ENCODE measurements at places on chromosomes 3 and 15.

DNA sequence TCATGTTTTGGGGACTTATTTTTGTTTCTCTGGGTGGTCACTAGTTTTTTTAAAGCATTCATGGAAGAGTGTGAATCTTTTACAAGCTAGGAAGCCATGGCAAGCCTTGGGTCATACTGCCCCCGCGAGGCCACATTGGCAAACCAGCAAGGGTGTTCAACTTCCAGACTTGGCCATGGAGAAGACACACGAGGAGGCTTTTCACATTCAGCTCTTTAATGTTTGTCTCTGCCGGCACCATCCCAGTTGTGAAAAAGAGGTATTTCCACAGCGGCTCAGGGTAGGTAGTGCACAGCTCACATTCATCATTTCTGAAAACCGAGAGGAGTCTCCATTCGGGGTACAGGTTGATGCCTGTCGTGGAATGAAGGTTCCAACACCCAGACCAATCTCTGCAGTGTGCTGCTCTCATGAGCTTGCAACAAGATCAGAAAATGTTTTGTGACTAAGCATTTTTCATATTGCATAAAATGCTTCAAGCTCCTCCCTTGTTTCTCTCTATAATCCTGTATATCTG, 7.7 kb downstream of the CCR5 start:
- no peak for DNase-seq

- no peak for DNase-seq
Observed at GRCh38 chr15:82651708-82652107, 4.5 kb upstream of the CPEB1 start.

DNA sequence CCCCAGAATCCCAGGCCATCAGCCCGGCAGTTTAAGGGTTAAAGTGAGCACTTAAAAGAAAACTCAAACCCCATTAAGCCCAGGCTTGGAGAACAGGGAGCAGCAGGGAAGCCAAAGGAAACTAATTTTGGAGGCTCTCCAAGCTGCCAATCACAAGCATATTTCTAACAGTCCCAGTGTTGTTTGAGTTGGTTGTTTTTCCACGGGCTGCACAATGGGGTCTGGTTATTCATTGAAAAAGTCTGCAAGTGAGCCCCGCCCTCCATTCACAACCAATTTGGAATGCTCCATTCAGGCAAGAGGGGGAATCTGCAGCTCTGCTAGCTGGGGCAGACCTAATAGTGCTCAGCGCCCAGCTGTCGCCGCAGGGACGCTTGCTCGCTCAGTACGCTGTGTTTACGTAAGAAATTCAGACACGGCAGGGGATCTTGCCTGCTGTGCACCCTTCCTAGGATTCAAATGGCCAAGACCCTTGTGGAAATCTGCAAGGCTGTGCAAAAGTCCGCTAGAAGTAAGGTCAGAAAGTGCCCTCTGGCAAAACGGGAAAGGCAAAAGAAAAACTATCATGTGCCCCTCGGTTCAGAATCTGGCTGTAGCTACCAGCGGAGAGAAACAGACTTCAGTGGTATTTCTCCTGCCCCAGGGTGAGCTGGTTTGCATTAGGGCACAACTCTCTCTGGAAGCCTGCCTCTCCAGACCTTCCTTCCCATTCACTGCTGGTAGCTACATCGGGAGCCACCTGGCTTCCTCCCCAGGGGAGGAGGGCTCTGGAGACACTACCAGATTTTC, 11.0 kb downstream of the ETV5 start:
- no peak for DNase-seq

- DNase-seq = no peak
Observed at GRCh38 chr3:14606669-14607339, 44.8 kb upstream of the CCDC174 start.

GRCh38 chr3:186978712-186979111, 48.4 kb downstream of the ST6GAL1 start:
- DNase-seq = no peak

DNA sequence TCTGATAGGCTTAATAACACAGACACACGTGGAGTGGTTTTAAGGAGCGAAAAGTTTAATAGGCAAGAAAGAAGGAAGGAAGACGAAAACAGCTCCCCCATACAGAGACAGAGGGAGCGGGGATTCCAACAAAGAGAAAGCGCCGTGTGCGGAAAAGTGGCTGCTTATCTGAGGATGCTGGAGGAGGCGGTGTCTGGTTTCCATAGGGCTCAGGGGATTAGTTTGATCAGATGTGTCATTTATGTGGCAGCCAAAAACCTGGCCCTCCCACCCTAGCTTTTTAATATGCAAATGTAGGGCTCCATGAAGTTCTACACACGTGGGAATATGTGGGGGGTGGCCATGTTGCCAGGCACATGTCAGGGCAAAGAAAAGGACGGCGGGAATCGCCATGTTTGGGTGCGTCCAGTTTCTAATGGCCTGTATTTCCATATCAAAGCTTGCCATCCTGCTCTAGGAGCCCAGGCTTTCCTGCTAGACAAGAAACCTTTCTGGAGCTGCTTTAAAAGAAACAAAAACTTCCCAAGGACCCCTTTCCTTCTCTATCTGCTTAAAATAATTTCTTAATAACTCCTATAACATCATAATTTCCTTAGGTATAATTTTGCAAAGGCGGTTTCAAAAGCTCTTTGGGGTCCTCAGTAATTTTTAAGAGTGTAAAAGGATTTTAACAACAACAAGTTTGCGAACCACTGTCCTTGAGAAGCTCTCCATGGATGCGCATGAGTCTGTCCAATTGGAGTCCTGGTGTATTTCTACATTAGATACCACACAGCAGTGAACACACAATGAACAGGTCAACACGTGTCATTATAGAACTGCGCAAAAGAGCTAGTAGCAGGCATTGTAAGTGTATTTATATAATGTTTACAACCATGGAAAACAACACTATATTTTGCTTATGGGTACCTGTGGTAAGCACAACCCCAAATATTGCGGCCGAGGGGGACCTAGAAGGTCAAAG, 622 bp upstream of the ZNF589 start:
- DNase-seq = no peak

- DNase-seq = no peak
Observed at GRCh38 chr3:125367403-125368230, 7.5 kb downstream of the ZNF148 start.

- DNase-seq = no peak
Observed at GRCh38 chr3:149575213-149575960, 82.4 kb downstream of the WWTR1 start.

GRCh38 chr3:46984591-46985459, 5.4 kb downstream of the NBEAL2 start:
- no peak for DNase-seq

DNA sequence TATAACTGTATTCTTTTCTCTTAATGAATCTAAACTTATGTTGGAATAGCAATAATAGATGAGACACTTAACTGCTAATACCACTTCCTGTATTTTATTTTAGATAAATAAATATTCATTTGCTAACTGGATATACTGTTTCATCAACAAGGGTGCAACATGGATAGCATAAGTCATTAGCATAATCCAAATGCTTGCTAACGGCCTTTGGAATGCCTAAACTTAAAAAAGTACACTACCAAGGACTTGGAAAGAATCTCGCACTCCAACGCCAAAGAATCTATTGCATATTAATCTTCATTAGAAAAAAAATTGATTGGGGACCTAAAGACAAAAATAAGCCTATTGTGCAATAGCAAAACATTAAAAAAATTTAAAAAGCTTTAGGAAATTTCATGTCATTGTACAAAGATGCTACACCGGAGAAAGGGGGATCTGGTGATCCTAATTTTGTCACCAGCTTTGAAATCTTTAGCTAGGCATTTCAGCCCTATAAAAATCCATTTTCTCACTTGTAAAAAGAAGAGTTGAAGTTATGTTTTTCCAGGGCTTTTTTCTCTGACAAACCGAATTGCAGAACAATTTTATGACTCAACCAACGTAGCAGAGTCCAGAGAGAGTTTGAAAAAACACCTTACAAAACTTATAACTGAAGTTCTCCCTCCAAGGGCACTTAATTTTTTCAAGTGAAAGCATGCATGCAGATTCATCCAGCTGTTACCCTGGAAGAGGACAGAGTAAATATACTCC, 4.1 kb downstream of the VGLL3 start:
- no peak for DNase-seq

GRCh38 chr3:194781617-194782016, 95.9 kb downstream of the FAM43A start:
- no peak for DNase-seq

DNA sequence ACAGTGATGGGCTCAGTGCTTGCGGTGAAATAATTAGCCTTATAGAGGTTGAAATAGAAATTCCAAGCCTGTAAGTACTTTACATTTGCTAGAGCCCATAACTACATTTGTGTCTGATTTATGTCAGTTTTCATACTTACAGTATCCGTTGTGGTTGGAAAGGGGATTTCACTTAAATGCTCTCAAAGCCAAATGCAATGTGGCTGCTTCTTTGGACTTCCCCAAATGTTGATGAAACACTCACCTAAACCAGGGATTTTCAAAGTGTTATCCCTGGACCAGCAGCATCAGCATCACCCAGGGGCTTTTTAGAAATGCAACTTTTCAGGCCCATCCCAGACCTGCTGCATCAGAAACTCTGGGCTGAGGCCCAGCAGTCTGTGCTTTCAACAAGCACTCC, 378.7 kb downstream of the MCTP2 start:
- DNase-seq = no peak

GRCh38 chr3:69970827-69971226, 28.7 kb upstream of the SAMMSON start:
- DNase-seq = no peak

- DNase-seq = no peak
Observed at GRCh38 chr3:43366885-43367284, 80.5 kb downstream of the SNRK start.

Measured in esophagus squamous epithelium (tissue), 5 donors.